ENCODE measurements at places on chromosomes 2 and 18.

DNA sequence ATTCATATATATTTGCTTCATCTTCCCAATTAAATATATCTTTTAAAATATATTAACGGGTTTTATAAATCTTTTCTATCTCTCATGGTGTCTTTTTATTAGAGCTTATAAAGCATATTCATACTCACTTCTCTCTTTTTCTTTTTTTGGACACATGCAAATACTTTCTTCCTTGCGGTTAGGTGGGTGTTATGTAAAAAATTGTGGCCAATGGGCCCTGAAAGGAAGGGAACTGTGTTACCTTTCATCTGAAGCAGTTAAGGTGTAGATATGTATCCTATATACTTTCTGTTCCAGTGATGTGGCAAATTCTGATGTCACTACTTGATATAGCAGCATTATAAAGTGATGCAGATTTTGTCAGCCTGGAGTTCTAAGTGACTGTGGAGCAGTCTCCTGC lies 714.5 kb downstream of the PLCL1 start:
- DNase-seq: no peak

DNA sequence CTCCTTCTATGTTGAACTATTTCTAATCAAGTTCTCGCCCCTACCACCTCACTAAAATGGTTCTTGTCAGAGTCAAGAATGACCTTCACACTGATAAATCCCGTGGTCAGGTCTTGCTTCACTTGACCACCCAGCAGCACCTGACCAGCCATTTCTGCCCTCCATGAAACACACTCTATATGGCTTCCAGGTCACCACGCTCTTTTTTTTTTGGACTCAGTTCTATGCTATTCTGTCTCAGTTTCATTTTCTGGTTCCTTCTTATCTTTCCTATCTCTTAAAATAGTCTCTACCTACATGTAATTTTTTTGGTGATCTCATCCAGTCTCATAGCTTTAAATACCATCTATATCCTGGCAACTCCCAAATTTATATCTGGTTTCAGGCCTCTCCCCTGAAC lies 11.4 kb downstream of the EIF2AK3 start:
- no peak for DNase-seq

DNA sequence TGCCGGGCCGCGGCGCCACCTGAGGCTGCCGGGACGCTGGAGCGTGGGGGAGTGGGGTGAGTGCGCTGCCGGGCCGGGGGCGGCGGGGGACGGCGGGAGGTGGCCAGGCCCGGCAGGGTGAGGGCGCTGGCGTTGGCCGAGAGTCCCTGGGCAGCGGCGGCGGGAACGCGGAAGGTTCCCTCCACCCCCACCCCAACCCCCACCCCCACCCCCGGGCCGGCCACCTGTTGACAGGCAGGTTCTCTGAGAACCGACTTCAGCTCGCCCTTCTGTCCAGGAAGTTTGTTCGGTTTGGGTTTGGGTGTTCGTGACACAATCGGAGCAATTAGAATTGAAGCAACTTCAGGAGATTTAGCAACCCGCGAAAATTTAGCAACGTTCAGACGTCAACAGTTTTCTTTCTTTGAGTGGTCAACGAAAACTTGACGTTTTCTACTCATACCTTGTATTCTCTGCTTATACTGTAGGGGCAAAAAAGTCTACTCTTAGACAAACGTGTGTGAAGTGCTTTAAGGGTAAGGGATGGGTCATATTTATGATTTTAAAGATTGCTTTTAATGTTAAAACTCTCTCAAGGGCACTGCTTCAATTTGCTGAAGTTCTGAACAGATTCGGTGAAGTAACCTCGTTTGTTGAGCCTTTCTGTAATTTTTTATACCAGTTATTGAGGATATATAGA lies 9.3 kb downstream of the OTX1 start:
- DNase-seq: no peak

DNA sequence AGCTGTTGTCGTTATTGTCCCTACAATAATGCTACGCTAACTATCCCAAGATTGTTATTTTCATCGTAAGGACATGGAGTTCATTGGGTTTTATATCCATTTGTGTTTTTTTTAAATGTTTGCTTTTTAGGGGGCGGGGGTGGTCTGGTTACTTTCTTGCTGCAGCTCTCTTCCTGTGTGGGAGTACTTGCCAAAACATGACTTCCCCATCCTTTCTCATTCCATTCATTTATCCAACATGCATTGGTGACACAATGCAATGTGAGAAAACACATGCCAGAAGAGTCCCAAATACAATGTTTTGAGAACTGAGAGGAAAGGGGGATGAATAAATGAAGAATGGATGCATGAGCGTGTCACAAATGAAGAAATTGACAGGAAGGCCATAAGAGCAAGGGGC lies 55.9 kb downstream of the E2F6 start:
- no peak for DNase-seq

- DNase-seq: no peak
Measured at GRCh38 chr2:43136876-43137275, 89.5 kb downstream of the ZFP36L2 start.

GRCh38 chr2:232483311-232483922 lies 4.2 kb downstream of the ECEL1 start:
- DNase-seq: no peak

DNA sequence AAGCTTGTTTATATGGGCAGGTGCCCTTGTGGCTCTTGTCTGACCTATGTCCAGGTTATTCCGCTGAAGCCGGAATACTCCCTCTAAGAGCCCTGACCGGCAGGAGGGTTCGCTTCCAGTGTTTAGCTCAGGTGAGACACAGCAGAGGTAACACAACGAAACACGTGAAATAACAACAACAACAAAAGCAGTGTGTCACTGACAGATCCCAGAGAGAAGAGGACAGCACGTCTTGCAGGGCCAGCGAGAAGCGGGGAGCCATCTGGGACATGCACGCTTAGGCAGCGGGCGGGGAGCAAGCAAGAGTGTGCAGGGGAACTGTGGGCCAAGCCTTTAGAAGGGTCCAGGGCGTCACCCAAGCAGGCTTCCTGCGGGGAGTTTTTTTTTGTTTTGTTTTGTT lies 17.1 kb upstream of the ZDBF2 start:
- DNase-seq: no peak

- no peak for DNase-seq
Measured at GRCh38 chr2:239298116-239298804, 102.6 kb downstream of the HDAC4 start.

DNA sequence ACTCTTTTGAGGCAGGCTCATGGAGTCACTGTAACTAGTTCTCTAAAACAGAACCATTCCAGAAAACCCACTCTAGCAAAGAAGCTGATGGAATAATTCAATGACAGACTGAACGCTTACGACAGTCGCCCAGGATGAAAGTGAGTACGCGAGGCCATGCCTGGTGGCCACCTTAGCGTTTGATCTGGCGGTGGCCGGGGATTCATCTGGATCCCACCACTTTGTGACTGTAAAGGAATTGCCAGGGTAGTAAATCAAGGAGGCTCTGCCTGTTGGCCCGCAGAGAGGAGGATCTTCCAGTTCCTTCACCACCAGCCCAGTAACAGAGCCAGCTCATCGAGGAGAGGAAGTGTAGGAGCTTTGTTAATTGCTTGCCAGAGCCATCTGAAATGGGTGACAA lies 34.6 kb downstream of the GREB1 start:
- no peak for DNase-seq
